Activated CD4-positive, alpha-beta T cell treated with anti-CD3 and anti-CD28 coated beads, Interleukin-2, Interleukin-6, amounts not matched to agents 100 ng/mL and 50 ng/mL, durations not matched to agents 16 hours and 8 hours (primary cell): ENCODE measurements at places on chromosomes 6 and 20.

DNA sequence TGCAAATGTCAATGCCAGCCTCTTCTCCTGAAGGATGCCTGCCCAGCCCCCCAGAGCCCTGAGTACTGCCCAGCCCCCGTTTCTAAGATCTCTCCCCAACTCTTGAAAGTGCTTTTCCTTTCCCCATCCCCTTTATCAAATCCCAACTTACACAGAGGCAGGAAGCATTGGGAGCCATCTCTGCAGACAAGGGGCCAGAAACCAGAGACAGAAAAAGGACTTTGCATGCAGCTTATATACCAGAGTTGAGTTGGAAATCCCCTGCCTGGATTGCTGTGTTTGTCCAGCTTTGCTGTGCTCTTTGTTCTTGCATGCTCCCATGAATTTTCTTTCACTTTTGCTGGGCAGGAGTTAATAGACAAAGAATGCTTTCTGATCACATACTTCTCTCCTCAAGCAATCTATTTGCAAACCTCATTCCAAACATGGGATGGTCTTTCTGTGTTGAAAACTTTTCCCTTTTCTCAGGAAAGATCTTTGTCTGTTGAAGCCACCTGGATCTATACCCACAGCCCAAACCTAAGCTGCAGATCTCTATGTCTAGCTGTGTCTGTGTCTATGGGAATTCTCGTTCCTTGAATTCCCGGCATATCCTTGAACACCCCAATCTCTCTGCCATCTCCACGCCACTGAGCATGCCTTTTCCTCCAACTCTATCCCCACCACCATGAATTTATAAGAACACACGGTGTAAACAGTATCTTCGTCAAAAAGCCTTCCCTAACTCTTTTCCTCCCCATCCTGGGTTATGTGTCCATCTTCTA lies at the start of gene UBD:
TSS of gene UBD (minus strand) at position 209 of the 764 bp plus-strand sequence. CDS start at position 178, 31 bp downstream.
- DNase-seq, result no peak

DNA sequence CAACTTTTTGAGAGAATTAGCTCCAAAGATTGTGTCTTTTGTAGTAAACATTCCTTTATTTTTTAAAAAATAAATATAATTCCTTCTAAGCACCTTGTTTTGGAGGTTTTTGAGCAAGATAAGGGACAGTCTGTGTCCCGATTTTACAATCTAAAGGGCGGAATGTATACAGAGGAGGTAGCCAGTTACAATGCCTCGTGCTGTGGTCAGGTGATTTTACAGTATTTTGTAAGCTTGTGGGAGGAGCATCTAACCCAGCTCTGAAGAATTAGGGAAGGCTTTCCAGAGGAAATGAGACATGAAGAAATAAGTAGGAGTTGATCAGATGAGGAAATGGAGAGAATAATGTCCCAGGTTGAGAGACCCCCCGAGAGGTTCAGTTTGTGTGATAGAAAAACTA lies 1.3 kb downstream of the HINT3 start:
- DNase-seq, result peak; percentile 8

DNA sequence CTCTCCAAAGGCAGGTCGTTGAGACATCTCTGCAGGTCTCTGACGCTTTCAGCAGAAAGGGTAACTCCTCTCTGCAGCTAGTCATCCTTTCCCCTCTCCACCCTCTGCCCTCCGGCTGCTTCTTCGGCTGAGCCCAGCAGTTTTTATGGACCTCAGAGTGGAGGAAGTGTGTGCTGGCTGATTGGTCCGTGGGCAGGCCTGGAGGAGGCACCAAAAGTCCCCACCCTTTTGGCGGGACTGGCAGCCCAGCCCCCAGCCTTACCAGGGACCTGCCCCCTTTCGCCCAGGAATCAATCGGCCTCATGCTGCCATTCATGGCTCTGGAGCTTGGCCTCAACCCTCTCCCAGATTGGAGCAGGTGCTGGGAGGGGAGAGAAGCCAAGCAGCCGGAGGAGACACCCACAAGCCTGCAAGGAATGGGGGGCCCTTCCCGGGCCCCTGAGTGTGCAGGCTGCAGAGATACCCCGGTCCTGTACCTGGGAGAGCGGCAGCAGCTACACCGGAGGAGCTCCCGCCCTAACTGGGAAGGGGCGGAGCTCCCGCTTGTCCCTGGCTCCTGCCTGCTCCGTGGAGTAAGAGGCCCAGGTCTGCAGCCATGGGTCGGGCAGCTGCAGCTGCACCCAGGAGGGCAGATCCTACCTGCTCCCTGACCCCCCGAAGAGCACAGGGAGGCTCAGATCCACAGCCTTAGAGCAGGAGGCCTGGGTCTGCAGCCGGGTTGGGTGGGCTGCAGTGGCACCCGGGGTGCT lies 170.3 kb upstream of the SOX4 start:
- DNase-seq, result no peak

GRCh38 chr6:143746202-143747119 lies 68.7 kb downstream of the PHACTR2 start:
- DNase-seq, result no peak

DNA sequence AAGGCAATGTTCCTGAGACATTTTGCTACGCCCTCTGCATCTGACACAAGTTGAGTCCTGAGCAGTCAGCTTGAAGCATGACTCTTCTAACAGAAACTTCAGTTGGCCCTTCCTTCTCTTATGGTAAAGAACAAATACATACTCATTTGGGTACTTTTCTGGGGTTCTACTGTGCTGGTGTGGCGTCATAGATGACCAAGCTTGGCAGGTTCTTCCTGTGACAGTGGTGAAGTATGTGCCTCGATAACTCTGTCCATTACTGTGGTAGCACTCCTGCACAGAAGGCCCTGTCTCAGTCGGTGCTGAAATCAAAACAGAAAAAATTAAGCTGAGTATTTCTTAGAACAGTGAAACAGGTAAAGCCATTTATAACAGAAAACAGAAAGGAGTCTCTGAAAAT lies 152.5 kb downstream of the SLC22A3 start:
- DNase-seq, result peak; percentile 36

DNA sequence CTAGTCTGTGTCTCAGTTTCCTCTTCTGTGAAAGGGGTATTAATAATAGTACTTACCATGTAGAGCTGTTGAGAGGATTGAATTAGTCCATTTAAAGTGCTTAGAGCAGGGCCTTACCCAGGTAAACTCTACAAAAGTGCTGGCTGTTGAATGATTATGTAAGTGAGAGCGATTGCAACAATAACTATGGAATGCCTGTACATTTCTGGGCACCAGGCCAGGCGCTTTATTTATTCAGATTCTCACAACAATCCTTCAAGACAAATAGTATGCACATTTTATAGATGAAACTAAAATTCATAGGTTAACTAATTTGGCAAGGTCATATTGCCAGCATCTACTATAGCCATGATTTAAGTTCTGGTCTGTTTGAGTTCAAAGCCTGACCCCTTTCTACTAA lies 78.3 kb upstream of the MMS22L start:
- no peak for DNase-seq

DNA sequence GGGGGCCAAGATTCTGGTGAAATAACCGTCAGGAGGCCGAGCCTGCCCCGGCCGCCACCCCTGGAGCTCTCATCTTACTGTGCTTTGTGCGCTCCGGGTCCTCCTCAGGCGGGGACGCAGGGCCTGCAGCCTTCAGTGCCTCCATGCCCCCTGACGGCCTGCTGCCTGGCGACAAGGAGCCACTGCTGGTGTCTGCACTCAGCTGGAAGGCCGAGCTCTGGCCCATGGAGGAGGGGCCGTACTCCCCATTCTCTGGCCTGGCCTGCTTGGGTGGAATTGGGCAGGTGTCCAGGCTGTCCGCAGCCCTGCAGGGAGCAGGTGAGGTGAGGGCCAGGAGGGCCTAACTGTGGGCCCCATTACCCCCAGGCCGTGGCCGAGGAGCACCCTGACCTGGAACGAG lies 5.3 kb downstream of the ZNF512B start:
- DNase-seq, result no peak

GRCh38 chr6:15308435-15309213 lies 62.8 kb downstream of the JARID2 start:
- no peak for DNase-seq

DNA sequence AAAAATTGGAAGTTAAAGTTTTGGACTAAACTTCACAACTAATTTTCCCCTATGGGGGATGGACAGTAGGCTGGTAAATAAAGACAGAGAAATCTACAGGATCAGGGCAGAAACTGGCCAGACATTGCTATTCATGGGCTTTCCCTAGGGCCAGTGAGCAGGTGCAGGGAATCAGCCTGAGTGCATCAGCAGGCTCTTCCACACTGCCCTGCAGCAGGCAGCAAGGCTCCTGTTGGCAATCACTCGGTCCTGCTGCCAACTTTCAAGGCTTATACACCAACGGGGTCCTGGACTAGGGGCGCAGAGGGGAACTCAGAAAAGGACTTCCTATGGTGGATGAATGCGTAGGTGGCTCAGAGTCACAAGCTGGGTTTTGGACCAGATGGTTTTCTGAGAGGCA lies 59.8 kb upstream of the NHSL1 start:
- DNase-seq, result no peak

DNA sequence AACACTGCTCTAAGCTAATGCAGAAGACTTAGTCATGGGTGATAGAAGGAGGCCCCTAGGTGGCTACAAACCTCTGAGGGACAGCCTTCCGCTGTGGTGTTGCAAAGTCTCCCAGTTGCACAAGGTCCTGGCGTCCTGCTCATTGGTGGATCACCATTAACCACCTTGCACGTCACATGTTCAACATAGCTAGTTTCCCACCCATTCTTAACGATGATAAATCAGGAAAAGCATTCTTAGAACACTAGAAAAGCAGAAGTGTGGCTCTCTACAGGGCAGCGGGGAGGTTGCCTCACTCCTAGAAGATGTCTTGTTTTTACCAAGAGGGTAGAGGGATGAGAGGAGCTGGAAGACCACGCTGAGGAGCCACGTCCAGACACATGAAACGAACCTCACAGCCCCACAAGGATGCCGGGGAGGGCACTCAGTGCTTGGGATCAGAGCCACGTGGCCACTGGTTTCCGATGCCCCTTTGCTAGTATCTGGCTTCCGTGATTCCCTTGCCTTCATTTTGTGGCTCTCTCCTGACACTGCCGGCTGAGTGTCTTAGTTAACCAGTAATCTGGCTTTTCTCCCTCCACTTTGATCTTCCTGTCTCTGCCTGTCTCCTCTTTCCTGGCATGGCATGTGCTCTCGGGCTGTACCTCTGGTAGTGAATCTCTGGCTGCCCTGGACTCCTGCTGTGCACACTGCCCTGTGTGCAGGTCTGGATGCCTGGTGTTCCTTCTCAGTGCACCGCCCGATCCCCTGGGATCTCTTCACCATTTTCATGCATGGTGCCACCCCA lies 91.4 kb upstream of the NEDD9 start:
- no peak for DNase-seq

DNA sequence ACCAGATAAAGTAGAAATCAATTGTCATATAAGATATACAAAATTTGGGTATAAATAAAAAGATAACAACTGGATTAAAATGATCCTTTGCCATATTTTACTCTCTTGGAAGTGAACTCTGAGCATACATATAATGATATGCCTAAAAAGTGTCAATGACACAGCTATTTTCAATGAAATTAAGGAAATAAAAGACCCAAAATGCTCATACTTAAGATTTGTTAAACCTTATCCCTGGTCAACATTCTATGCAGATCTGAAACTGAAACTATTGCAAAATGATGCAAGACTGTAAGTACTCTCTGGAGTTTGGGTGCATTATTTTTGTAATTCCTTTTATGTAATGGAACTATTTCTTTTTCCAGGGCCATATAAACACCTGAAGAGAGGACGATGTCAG lies 119.0 kb upstream of the SGK1 start:
- peak; percentile 37 for DNase-seq

- no peak for DNase-seq
Observed at GRCh38 chr6:170144571-170145271, 146.2 kb downstream of the DLL1 start.

DNA sequence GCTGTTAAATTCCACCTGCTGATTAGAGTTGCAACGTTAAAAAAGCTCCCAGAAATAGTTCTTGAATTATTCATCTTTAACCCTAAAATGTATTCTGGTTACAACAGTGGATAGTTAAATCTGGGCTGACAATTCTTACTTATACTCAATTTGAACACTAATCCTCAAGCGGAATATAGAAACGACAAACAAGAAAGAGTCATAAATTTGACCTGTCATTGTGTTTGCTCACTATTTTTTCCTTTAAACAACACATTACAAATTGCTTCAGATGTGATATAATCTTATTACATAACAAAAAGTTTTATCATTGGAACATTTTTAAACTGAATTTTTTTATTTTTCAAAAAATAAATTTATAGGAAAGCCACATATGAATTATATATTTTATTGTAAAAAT lies 104.5 kb upstream of the RNF217 start:
- no peak for DNase-seq

GRCh38 chr20:37290158-37290810 lies 829 bp downstream of the MANBAL start:
- DNase-seq, result no peak

DNA sequence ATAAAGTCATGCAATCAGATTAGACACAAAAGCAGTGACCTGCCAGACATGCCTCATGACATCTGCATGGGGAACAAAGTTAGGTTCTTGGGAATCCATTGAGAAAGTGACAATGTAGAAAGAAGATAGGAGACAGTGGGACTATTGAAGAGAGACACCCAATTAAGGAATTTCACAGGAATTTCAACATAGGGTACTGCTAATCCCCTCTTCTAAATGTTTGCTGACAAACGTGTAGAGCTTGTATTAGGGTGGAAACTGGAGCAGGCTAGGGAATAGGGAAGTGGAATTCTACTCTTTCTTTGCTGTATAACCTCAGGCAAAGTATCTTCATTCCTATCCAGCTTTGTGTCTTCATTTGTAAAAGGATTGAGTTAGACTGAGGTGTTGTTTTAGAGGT lies 409.4 kb upstream of the SASH1 start:
- DNase-seq, result no peak
